ENCODE measurements at places on chromosomes 3 and 15.

- no peak for DNase-seq
Measured at GRCh38 chr15:77646104-77646694, 13.5 kb upstream of the LINGO1 start.

- no peak for DNase-seq
Measured at GRCh38 chr3:190048932-190049441, 71.7 kb downstream of the P3H2 start.

GRCh38 chr15:36595611-36596010 lies 16.2 kb downstream of the CDIN1 start:
- no peak for DNase-seq

GRCh38 chr3:158085931-158086330 lies 20.3 kb downstream of the SHOX2 start:
- no peak for DNase-seq

- DNase-seq = no peak
Measured at GRCh38 chr15:97652700-97653167, 307.8 kb upstream of the ARRDC4 start.

DNA sequence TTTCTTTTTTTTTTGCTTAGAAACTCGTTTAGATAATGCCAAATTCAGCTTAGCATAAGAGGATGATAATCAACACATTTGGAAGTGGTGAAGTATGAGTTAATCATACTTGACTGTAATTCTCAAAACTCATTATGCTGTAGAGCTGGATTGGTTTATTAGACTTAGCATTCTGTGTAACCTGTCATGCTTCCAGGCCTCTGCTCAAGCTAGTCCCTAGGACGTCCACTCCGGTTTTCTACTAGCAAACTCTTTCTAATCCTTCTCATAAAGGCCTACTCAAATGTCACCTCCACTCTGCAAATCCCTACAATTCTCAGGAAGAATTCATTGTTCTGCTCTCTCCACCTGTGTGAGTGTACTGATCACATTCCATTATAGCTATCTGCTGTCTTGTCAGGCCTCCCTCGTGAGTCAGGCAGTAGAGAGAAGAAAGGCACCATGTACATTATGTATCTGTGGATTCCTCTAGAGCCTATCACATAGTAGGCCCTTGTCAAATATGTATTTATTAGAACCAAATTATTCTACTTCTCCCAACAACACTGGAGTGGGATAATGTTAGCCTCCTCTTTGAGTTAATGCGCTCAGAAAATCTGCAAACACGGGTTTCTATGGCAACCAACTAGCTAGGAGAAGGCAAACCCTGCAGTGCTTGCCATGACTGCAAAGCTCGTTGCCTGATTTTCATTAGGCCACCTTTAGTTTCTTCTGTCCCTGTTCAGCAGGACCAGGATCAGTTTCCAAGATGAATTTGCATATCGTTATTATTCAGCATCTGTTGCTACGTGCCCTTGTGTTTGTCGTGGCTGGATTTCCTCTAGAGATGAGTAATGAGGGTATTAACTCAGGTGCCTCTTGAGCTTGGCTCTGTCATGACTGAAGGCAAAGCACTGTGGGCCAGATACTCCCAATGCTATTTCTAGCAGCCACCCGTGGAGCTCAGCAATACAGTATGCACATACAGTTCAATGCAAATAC lies 30.7 kb downstream of the ATP13A5 start:
- no peak for DNase-seq

- DNase-seq = no peak
Measured at GRCh38 chr3:141812084-141812483, 48.9 kb downstream of the GRK7 start.

DNA sequence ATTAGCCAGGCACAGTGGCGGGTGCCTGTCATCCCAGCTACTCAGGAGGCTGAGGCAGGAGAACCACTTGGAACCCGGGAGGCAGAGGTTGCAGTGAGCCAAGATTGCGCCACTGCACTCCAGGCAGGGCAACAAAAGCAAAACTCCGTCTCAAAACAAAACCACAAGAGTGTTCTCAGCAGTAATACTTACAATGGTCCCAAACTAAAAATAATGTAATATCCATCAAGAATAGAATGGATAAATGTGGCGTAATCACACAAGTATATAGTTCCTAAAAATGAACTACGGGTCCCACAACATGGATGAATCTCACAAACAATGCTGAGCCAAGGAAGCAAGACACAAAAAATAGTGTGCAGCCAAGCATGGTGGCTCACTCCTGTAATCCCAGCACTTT lies 39.2 kb downstream of the STAG1 start:
- no peak for DNase-seq

- DNase-seq = peak; percentile 74
Measured at GRCh38 chr3:12193485-12194165, 34.9 kb upstream of the TIMP4 start.

- DNase-seq = peak; percentile 43
Measured at GRCh38 chr3:47324278-47324865, 41.6 kb downstream of the KLHL18 start.

- DNase-seq = peak; percentile 71
Measured at GRCh38 chr15:59528961-59529402, 82.6 kb upstream of the GCNT3 start.

- DNase-seq = no peak
Measured at GRCh38 chr3:130517602-130518001, 625 bp downstream of the COL6A6 start.

GRCh38 chr3:45544024-45544716 lies 50.4 kb upstream of the LIMD1 start:
- DNase-seq = no peak

GRCh38 chr3:42762046-42762724 lies 10.9 kb downstream of the CCDC13 start:
- peak; percentile 38 for DNase-seq

DNA sequence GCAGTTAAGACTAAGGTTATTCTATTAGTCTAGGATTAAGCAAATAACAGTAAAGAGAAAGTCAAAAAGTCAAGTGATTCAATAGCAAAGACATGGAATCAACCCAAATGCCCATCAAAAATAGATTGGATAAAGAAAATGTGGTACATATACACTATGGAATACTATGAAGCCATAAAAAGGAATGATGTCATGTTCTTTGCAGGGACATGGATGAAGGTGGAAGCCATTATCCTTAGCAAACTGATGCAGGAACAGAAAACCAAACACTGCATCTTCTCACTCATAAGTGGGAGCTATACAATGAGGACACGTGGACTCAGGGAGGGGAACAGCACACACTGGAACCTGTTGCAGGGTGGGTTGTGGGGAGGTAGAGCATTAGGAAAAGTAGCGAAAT lies 29.0 kb downstream of the UNC13C start:
- DNase-seq = no peak

DNA sequence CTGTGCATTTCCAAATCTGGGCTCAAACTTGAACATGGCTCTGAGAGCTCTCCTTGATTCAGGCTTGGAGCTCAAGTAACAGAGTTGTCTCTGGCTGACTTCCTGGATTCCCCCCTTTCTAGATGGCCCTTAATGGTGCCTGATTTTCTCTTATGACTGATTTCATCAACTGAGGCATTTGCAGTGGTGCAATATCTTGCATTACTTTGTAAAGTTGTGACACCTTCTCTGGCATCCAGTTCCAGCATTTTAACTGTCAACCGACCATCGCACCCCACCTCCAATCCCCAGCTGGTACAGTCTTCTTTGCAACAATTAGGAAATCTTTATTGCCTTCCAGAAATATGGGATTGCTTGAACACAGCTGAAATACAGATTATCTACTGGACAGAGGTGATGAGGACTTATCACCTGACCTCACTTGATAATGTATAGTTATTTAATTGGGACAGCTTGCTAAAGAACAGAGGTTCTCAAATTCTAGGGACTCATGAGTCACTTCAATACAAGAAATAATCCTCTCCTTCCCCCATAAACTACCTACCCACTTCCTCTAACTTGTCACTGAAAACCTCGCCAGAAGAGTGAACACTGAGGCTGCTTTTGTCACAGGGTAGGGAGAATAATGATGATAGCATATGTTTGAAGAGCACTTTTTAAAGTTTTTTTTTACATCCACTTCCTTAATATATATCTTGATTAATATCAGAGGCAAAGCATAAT lies 41.8 kb downstream of the FILIP1L start:
- no peak for DNase-seq

DNA sequence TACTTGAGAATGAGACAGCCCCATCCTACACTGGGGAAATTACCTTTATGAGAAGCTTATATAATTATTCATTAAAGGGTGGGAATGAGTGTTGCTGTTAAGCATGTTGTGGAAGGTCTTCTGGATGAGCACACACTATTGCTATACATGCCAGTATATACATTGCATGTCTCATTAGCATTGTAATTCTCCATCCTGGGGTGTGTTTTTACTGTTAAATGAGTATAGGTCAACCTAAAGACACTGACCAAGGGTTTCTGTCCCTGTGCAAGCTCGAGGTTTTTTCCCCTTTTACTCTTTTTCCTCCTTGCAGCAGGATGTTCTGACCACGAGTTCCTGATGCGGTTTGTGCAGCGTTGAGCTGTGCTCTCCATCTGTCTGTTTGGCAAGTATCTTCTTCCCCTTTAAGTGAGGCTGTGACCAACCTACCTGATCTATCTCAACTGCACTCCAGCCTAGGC lies 7.2 kb upstream of the IVD start:
- DNase-seq = peak; percentile 55

DNA sequence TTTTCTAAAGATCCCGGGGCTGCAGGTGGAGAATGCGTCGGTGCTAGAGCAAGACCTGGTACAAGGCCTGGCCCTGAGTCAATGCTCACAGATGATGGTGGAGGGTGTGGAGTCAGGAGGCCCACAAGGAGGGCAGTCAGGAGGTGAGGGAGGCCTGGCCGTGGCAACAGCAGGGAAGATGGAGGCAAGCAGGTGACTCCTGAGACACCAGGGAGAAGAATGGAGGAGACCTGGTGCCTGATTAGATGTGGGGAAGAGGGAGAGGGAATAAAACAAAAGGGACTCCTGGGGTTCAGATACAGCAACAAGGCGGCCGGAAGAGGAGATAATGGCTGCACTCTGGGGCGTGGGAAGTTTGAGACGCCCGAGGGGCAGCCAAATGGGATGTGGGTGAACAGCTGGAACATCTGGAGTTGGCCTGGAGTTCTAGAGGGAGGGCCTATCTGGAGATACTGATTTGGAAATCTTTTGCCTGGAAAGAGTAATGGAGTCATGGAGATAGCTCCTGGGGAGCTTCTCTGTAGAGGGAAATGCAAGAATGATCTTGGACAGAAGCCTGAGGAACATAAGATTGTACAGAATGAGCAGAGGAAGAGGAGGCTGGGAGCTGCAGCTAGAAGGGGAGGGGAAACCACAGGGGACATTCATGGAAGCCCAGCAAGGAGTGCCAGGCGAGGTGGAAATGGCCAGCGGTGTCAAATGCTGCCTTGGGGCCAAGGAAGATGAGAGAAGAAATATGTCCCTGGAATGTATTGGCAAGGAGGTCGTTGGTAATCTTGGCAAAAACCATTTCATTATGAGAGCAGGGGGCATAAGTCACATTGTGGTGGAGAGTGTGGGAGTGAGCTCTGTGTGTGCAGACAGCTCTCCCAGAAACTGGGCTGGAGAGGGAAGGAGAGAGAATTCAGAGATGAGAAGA lies 67.5 kb upstream of the CORO2B start:
- DNase-seq = no peak

- DNase-seq = no peak
Measured at GRCh38 chr3:31668242-31668641, 135.5 kb downstream of the STT3B start.

GRCh38 chr3:8835385-8835784 lies 66.0 kb upstream of the OXTR start:
- no peak for DNase-seq

DNA sequence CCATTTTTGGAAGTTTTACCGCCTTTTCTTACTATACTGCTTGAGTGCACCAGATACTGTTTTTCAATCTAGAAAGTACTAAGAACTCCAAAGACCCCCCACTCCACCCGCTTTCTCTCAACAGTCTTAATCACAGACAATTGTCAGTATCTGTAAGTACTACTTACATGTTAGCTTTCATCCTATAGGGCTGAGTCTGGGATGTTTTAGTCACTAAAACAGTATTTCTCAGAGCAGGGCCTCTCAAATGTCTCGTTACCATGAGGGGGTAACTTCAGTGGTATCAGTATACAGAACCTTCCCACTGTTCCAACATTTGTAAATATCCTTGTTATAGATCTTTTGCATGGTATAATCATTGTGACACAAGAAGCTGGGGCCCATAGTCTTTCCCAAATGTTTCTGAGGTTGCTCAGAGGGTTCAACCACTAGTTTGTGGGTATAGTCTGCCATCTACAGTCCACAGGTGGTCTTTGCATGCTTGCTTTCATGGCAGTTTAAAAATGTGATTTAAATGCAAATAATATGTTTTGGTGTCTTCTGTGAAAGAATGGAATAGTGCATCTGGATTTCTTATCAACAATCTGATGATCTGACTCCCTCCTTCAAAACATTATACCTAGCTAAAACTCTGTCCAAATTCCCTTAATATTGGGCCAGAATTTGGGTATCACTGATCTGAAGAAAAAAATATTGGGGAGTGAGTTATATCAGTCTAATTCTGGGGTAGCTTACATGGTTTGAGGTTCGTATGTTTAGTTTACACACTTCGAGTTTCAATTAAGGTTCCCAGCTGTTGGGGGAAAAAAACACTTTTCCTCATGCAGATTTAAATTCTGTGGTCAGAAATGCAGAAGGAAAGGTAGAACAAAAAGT lies 18.0 kb upstream of the DNAJC13 start:
- DNase-seq = peak; percentile 23

DNA sequence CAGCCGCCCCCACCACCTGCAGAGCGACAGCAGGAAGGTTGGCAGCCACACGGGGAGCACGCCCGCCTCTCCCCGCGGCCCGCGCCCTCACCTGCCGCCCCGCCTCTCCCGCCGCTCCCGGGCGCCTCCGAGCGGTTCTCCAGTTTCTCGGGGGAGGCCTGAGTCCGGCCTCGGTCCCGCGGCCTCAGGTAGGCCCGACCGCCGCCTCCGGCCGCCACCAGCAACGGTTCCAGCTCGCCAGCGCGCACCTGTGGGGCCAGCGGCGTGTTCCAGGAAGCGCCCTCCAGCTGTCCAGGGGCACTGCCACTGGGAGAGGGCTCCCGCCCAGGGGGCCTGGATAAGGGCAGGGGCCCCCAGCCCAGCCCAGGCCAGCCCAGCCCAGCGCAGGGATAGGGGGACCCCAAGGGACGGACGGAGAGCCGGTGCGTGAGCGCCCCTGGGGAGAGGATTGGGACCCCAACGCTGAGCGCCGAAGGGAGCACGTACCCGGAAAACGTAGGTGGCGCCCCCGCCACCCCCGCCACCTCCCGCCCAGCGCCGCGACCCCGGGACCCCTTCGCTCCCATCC lies 2.2 kb downstream of the LTK start:
- no peak for DNase-seq

DNA sequence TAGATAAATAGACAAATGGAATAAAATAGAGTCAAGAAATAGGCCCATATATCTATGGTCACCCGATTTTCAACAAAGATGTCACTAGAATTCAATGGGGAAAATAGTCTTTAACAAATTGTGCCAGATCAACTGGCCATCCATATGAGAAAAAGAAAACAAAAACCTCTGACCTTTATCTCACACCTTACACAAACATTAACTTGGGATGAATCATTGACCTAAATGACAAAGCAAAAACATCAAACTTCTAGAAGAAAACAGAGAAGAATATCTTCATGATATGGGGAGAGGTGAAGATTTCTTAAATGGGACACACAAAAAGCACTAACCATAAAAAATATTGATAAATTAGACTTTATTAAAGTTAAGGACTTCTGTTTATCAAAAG lies 31.9 kb downstream of the ITGA11 start:
- DNase-seq = no peak

- peak; percentile 63 for DNase-seq
Measured at GRCh38 chr3:50324351-50325112, 2.0 kb upstream of the HYAL2 start.

Measured in CD4-positive, alpha-beta T cell treated with Interleukin-15 for 1 hour (primary cell).